ENCODE measurements at places on chromosomes 7 and 10. TPM values are rescaled to one million over a fixed set of nuclear protein-coding genes. Genes with fewer than 3 reads are reported as not detected.

Gene SPDYE2
- polyA plus RNA-seq: not detected

Gene DNAJC12
- 22.3 TPM for polyA plus RNA-seq

Gene CLRN3
- polyA plus RNA-seq: not detected

Gene HIPK2
- 8.5 TPM for polyA plus RNA-seq

Gene PTF1A
- not detected for polyA plus RNA-seq

Gene A1CF
- polyA plus RNA-seq: not detected

Gene ACBD7
- 7.8 TPM for polyA plus RNA-seq

Gene NOM1
- 22.5 TPM for polyA plus RNA-seq

Gene VPS37D
- 56.3 TPM for polyA plus RNA-seq

Gene TMEM139
- not detected for polyA plus RNA-seq

Gene SPDYE8
- 0.63 TPM for polyA plus RNA-seq

Gene ASB4
- polyA plus RNA-seq: 0.11 TPM

Gene TSPAN14
- polyA plus RNA-seq: 31.5 TPM

Gene NXPH1
- 24.9 TPM for polyA plus RNA-seq

Gene MGMT
- polyA plus RNA-seq: 0.94 TPM

Gene NKX2-3
- polyA plus RNA-seq: not detected

Gene AS3MT
- polyA plus RNA-seq: 16.9 TPM

Gene CAMK2B
- polyA plus RNA-seq: 67.3 TPM

Gene LMTK2
- 12.3 TPM for polyA plus RNA-seq

Gene BAZ1B
- 33.4 TPM for polyA plus RNA-seq

Gene FBXL13
- 0.57 TPM for polyA plus RNA-seq

Gene MDFIC
- 0.85 TPM for polyA plus RNA-seq

Gene SSC4D
- polyA plus RNA-seq: not detected

Gene FEZF1
- polyA plus RNA-seq: 1.1 TPM

Gene AMPH
- polyA plus RNA-seq: 34.7 TPM

Gene USP54
- polyA plus RNA-seq: 12.7 TPM

Gene STEAP4
- polyA plus RNA-seq: not detected

Gene CYP3A7
- polyA plus RNA-seq: not detected

Gene HPSE2
- polyA plus RNA-seq: not detected

All from neural cell (in vitro differentiated cells).